ENCODE measurements at places on chromosomes 7 and 10. TPM values are rescaled to one million over a fixed set of nuclear protein-coding genes. Genes with fewer than 3 reads are reported as not detected.

The UROS gene
- total RNA-seq, result 80.0 TPM

The SFTPA2 gene
- total RNA-seq, result 0.20 TPM

- no peak overlapping the region for H3K27ac ChIP-seq
- no peaks in the 10 kb centered on the region for H3K27me3 ChIP-seq
- H3K4me1 ChIP-seq, result no peaks in the 10 kb centered on the region
- DNase-seq, result peak; percentile 17
These were observed 123.5 kb downstream of the KMT2C start for GRCh38 chr7:152312316-152312715.

DNA sequence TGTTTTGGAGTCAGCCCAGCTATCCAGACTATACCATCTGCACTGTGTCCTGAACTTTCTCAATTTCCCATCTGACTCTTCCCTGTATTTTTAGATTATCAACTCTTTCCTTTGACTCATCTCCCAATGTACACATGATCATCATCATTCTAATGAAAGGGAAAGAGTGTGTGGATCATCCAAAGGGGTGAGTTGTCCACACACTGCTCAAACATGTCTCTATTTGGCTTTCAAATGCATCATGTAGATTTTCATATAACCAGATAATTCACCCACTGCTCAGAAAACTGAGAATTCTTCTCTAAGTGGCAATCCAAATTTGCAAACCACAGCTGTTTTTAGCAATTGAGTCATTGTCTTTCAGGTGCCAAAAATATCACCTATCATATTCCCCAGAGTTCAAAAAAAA, 190.2 kb upstream of the HPS1 start:
- no peaks in the 10 kb centered on the region for H3K4me1 ChIP-seq
- no peak overlapping the region for H3K27ac ChIP-seq
- no peak overlapping the region for H3K4me3 ChIP-seq
- no peak for DNase-seq
- no peaks in the 10 kb centered on the region for H3K36me3 ChIP-seq

Measured in spinal cord (tissue), 10 donors.